ENCODE measurements at places on chromosomes 2 and 18.

GRCh38 chr2:218858671-218859555 is 692 bp upstream of the WNT6 start:
- no peak for DNase-seq

DNA sequence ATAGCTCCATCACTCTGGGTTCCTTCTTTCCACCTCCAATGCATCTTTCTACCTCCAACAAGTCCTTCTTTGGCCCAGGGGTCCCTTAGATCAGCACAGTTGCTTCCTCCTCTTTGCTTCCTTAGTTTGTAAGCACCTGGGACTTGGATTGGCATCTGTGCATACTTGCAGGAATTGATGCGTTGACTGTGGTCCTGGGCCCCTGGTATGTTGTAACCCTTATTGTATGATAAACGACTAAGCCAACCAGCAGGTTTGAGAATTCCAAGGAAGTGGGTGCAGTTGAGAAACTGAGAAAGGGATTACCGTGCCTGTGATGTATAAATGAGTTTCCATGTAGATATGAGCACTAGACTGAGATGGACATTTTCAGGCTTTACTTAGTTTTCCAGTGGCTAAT is 55.9 kb downstream of the ARHGAP28 start:
- no peak for DNase-seq

- no peak for DNase-seq
Measured at GRCh38 chr2:162166745-162167144, 14.7 kb upstream of the GCG start.

DNA sequence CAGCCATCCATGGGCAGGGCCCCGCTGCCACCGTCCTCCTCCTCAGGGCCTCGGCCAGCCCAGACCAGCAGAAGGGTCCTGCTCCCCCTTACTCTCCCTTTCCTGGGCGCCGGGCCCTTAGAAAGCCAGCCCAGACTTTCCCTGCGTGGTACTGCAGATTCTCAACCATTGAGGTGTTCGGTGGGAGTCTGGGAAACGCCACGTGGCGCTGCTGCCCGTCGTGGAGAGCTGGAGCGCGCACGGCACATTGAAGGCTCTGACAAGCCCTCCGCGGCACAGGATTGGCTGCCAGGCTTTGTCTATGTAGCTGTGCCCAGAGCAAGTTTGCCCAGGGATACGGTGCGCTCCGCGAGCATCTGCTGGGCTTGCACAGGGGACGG is 10.4 kb upstream of the KLHL30 start:
- DNase-seq, result no peak

DNA sequence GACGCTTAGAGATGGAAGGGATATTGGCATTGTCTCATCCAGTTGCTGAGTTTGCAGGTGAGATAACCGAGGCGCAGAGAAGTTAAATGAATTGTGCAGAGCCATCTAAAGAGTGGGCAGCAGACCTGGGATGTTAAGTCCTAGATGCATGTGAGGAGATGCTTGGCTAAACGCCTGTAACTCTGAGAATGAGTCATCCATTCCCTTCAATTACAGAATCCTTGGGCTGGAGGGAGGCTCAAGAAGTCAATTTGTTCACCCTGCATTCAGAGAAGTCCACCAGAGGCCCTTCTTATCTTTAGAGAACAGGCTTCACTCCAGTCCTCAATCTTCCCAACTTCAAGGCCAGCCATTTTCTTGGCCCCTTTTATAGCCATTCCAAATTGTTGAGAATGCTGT is 1.6 kb downstream of the EHD3 start:
- DNase-seq, result peak; percentile 73

- DNase-seq, result no peak
Measured at GRCh38 chr18:52723550-52723970, 383.6 kb downstream of the DCC start.

GRCh38 chr2:39954346-39954745 is 175.3 kb upstream of the THUMPD2 start:
- DNase-seq, result no peak

- no peak for DNase-seq
Measured at GRCh38 chr2:142707318-142707717, 170.1 kb upstream of the KYNU start.

DNA sequence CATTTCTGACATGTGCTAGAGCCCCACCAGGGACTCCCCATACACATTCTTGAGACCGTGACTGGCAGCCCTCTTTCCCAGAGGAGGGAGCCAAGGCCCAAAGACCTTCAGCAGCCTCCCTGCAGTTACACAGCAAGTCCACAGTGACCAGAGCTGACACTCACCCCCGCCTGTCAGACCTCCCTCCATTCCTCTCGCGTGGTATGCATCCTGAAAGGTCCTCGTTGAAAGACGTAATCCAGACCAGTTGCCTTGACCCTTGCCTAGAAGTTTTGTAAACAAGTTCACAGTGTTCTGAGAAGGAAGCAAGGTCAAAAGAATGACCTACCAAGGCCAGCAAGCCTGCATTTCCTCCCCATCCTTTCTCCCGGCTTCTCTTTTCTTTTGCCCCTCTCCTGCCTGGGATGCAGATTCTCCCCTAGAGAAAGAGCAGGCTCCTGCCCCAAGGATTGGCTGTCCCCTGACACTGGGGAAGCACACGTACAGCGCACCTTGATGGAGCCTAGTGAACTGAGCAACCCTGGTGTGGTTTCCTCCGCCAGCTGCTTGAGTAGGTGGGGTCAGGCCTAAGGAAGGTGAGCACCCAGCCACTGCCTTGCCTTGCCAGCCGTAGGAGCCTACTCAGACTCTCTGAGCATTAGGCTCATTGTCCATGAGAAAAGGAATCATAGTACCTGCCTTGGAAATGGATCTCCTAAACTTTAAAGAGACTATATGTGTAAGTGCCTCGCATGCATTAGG is 18.3 kb downstream of the TRIB2 start:
- DNase-seq, result no peak

DNA sequence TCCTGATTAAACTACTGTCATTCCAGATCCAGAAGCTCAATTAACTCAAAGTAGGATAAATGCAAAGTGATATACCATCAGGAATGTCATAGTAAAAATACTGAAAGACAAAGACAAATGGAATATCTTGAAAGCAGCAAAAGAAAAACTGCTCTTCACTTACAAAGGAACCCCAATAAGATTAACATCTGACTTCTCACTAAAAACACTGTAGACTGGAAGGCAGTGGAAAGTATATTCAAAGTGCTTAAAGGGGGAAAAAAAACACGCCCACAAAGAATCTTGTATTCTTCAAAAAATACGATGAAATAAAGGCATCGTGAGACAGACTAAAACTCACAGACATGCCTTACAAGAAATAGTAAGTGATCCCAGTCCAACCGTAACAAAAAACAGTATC is 195.7 kb downstream of the DOK6 start:
- DNase-seq, result no peak

DNA sequence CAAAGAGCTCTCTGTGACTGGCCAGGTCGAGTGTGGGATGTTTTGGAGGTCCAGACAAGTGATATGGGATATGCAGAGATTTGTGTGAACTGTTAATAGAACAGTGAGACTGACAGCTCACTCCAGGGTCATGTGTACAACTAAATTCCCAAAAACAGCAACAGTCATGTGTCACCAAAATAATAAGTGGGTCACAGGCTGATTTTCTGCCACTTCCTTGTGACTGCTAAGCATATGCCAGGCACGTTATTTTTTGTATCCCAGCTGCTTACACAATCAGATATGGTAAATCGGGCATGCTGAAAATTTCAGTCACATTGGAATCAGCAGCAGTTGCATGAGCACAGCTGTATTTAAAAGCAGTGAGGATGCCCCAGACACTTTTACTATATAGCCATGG is 198.7 kb downstream of the PTGR3 start:
- DNase-seq, result no peak

GRCh38 chr2:121343191-121343590 is 58.2 kb upstream of the TFCP2L1 start:
- DNase-seq, result no peak

GRCh38 chr18:21342372-21342771 is 100.3 kb downstream of the GREB1L start:
- DNase-seq, result no peak

- DNase-seq, result no peak
Measured at GRCh38 chr2:128162266-128162665, 71.3 kb downstream of the UGGT1 start.

- no peak for DNase-seq
Measured at GRCh38 chr2:234399451-234400246, 97.2 kb downstream of the ARL4C start.

DNA sequence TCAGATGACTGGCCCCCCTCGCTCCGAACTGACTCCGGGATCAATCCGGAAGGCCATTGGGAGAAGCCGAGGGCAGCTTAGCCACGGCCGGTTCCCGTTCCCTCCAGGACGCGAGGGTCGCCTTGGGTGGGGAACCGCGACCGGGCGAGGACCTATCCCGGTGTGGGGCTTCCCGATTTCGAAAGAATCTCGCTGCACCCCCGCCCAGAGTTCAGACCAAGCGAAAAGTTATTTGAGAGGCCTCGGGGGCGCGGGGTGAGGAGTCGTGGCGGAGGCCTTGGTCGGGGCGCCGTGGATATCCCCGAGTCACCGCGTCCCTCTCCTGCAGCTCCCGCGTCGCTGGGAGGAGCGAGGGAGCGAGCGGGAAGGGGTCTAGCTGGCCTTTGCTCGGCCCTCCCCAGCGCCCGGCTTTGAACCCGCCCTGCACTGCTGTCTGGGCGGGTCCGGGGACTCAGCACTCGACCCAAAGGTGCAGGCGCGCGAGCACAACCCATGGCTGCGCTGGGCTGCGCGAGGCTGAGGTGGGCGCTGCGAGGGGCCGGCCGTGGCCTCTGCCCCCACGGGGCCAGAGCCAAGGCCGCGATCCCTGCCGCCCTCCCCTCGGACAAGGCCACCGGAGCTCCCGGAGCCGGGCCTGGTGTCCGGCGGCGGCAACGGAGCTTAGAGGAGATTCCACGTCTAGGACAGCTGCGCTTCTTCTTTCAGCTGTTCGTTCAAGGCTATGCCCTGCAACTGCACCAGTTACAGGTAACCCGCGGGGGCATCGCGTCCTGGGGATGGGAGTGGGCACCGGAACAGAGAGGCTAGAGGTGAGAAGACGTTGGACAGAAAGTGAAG is at the start of gene CYP27A1:
Gene CYP27A1, plus strand, starts transcription at position 457 of the 837 bp plus-strand sequence. Its CDS starts 36 bp downstream, at position 493.
- DNase-seq, result no peak
